ENCODE measurements at places on chromosomes 4 and X. TPM values are rescaled to one million over a fixed set of nuclear protein-coding genes. Genes with fewer than 3 reads are reported as not detected.

DNA sequence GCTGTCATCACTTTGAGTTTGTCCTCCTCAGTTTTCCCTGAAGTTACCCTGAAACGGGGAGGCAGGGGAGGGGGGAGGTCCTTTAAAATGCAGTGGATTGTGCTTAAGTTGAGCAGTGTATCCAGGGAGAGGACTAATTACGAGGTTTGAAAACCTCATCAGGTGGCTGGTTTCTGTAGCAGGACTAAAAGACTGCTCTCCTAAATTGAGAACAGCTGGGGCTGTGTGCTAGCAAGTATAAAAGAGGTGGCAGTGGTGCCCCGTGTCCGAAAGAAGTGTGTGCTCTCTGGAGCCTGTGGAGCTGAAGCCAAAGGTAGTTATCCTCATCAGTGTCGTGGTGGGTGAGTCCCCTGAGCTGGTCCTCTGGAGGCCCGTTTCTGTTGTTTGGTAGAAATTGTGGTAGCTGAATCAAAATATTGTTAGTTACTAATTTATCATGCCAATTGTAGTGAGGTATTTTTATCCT, 37.2 kb upstream of the CYP2U1 start:
- no peak for DNase-seq

The C4orf54 gene
- 0.22 TPM for total RNA-seq

DNA sequence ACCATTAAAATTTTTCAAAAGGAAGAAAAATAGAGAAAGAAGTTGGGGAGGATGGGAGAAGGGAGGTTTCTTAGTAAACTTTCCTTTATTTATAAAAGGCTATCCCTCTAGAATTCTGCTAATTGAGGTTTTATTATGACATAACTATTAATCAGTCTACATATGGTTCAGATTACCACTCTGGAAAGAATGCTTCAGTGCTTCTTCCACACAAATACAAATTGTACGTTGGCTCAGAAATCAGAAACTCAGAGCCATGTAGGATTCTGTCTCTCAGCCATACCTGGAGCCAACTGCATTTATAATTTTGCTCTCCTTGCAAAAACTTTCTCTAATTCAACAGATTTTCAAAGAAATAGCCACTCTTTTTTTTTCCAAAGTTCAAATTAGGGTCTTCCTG, 37.1 kb downstream of the SRPX start:
- DNase-seq = no peak

GRCh38 chrX:48578661-48579128, 4.4 kb downstream of the RBM3 start:
- no peak for DNase-seq

GRCh38 chr4:1768367-1769034, 24.6 kb upstream of the FGFR3 start:
- DNase-seq = peak; percentile 62

DNA sequence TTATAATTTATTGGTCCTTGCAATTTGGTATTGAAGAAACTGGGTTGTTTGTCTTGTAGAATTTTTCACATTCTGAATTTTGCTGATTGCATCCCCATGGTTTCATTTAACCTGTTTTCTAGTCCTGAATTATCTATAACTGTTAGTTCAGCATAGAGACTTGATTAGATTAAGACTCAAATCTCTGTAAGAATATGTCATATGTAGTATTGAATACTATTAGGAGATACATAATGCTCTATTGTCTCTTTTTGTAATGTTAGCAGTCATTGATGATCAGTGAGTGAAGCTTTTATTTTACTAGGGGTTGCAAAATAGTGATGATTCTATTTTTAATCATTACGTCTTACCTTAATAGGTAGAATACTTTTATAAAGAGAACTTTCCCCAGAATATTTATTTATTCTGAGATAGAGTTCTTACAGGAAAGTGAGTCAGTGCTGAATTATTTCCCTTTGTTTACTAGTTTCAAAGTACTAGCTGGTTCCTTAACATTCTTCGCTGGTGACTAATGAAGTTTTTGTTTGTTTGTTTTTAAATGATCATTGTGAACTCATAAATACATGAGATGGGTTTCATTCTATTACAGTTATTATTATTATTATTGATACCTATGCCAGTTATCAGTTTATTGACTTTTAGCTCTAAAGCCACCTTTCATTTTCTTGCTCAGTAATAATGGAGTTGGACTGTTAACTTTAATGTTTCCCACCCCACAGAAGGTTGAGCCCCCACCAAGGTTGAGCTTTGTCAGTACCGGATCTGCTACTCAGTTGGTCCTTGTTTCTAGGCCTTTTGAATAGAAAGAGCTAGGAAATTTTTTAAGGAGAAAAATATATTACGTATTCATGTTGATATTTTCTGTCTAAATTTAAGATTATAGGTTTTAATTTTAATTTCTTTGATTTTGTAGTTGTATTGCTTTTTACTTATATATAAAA, 102.3 kb downstream of the LARP1B start:
- DNase-seq = peak; percentile 89

DNA sequence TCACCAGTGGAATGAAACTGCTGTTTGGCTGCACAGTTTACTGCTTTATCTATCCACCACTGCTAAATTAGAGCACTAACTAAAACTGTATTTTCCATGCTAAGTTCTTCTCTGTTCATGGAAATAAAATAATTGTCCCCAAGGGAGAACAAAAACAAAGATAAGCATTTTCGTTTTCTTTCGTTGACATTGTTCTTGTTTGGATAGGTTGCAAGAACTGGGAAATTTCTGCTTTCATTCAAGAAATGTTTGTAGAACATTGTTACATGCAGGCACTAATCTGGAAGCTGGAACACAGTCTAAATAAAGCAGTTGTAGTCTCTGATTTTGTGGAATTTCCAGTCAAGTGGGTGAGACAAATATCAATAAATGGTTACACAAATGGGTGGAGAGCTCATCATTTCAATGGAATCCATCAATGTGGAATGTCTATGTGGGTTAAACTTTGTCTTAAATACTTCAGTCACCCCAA, 5.8 kb upstream of the CXCL8 start:
- DNase-seq = peak; percentile 41

DNA sequence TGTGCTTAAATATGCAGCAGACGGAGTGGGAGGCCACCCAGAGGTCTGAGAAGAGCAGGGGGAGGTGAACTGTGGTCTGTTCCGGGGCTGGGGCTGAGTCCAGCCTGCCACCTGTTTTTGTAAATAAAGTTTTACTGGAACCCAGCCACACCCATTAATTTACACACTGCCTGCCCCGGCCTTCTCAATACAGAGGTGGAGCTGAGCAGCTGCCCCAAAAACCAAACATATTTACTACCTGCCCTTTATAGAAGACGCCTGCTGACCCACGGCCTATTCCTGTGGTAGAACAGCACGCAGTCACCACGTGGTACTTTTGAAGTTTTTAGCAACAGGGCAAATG, 45.9 kb downstream of the FGFRL1 start:
- no peak for DNase-seq

GRCh38 chr4:62156205-62156604, 956.1 kb downstream of the ADGRL3 start:
- no peak for DNase-seq

- DNase-seq = no peak
Observed at GRCh38 chr4:17329046-17329445, 182.8 kb downstream of the QDPR start.

DNA sequence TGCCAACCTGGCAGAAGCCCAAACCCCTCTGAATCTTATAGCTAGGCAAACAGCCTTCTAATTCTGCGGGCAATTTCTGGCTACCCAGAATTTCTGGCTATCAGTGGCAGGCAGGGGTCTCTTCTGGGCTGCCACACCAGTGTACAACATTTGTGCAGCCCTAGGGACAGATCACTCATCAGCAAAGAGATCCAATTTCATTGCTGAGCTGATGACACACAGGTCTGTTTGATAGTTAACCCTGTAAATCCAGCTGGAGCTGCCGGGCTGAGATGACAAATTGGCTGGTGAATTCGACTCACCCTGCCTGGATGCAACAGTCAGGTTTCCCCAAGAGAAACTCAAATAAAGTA, 2.4 kb downstream of the MID1 start:
- peak; percentile 58 for DNase-seq

DNA sequence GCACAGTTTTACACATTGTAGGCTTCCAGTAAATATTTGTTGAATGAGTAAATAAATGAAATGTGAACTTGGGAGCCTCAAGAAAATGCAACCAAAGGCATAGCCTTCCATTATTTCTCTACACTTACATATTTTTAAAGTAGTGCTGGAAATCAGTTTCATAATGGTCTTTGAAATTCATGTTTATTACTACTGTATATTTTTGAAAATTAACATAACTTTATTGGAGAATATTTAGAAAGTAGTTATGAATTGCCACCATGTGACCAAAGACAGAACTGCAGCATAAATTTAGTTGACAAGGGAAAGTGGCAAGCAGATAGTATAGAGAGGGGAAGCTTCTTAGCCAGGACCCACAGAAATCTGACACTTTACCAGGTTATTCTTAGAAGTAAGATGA, 6.4 kb downstream of the TCEAL8 start:
- no peak for DNase-seq

The JADE3 gene
- 10.9 TPM for total RNA-seq

DNA sequence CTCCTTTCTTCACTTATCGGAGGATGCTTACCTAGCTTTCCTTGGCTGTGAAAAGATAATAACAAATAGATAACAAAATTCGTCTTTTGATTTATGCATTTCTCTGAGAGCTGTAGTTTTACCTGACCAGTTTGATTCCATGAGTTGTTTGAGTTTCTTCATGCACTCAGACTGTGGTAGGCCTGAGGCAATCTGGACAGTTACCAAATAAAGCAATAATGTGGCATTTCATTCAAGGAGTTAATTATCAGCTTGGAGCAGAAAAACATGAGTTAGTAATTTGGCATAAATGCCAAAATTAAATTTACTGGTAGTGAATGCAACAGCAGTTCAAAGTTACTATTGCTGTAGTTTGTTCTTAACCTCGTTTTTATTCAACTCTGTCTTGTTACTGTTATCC, 53.5 kb downstream of the FABP2 start:
- DNase-seq = no peak

The RAB40A gene
- 1.0 TPM for total RNA-seq
